ENCODE measurements at places on chromosomes 12 and 14. TPM values are rescaled to one million over a fixed set of nuclear protein-coding genes. Genes with fewer than 3 reads are reported as not detected.

The AVPR1A gene
- polyA plus RNA-seq, result not detected

The C12orf50 gene
- polyA plus RNA-seq, result not detected

The HOTAIR gene
- not detected for polyA plus RNA-seq

The C12orf56 gene
- not detected for polyA plus RNA-seq

The RGS6 gene
- not detected for polyA plus RNA-seq

The ETFBKMT gene
- 2.2 TPM for polyA plus RNA-seq

The KLHL33 gene
- not detected for polyA plus RNA-seq

The NT5DC3 gene
- 1.5 TPM for polyA plus RNA-seq

The GPD1 gene
- not detected for polyA plus RNA-seq

The IGFBP6 gene
- not detected for polyA plus RNA-seq

The GLIPR1 gene
- 168 TPM for polyA plus RNA-seq

DNA sequence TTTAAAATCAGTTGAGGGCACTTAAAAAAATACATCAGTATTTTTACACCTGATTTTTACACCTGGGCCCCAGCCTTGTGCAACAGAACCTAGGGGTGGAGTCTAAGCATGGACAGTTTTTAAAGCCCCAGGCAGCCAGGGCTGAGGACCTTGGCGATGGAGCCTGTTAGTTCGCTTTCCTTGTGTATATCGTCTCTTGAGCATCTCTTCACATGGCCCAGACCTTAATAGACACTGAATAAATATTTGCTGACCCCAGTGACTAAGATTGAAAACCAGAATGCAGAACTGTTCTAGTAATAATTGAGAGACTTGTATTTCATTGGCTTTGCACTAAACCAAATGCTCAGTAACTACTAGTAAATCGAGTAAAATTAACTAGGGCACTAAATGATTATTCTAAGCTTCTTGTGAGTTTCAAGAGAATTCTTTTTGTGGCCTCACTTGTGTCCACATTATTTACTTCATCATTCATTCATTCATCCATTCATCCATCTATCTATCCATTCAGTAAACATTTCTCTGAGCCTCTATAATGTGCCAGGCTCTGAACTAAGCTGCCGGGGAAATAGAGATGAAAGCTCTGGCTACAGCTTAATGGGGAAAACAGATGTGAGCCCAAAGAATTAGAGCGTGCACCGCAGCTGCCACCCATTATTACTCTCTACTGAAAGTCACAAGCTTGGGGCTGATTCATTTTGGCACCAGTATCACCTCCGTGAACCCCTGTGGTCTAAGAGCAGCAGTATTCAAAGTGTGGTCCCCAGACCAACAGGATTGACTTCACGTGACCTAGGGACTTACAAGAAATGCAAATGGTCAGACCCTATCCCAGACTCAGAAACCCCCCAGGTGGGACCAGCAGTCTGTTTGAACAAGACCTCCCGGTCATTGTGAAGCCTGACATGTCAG is 30.7 kb upstream of the BCL7A start:
- H3K4me1 ChIP-seq, result peaks cover 8% of the 10 kb centered on the region
- H3K36me3 ChIP-seq, result no peaks in the 10 kb centered on the region
- no peak overlapping the region for H3K4me3 ChIP-seq
- no peak for DNase-seq
- H3K27ac ChIP-seq, result no peak overlapping the region

GRCh38 chr12:10339053-10339840 is 31.6 kb downstream of the KLRD1 start:
- H3K27me3 ChIP-seq, result no peaks in the 10 kb centered on the region
- no peak overlapping the region for H3K4me3 ChIP-seq
- no peak for DNase-seq
- no peaks in the 10 kb centered on the region for H3K36me3 ChIP-seq
- H3K27ac ChIP-seq, result no peak overlapping the region

DNA sequence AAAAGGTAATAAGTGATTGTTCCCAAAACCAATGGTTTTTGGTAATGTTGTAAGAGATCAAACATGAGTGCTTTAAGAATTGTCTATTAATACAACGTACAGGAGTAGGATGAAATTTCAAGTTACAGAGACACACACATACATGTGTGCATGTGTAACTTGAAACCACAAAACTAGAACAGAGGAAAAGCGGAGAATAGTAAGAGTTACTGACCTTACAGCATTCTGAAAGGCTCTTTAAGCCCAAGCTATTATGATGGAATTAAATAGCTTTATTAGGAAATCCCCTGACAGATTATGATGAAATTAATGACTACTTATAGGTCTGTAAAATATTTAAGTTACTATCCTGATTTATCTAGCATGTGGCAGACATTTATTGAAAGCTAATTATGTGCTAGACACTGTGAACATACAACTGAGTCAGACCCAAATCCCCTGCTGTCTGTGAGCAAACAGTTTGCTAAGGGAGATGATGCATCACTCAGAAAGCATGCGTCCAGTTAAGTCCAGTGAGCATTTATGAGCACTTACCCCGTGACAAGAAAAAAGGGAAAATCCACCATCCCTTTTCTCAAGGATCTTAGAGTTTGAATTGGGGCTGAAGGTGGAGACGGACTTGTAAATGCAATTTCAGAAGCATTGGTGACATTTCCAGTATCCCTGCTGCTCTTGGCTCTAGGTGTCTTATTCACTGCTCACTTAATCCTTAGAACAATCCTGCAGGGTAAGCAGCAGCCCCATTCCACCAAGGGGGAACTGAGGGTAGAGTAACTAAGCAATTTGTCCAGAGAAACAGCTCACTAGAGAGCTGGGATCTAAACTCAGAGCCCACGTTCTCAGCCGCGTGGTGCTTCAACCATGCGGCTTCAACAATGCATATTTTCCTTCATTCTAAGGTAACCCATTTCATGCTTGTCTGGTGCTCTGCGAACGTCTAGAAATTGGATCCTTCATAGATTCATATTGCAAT is 117.4 kb downstream of the EML1 start:
- DNase-seq, result no peak
- no peak overlapping the region for H3K4me3 ChIP-seq
- no peak overlapping the region for H3K27ac ChIP-seq

- H3K4me3 ChIP-seq, result no peak overlapping the region
- DNase-seq, result no peak
- no peak overlapping the region for H3K27ac ChIP-seq
- H3K4me1 ChIP-seq, result no peaks in the 10 kb centered on the region
- peaks cover 7% of the 10 kb centered on the region for H3K36me3 ChIP-seq
Observed at GRCh38 chr14:77284066-77284465, 13.1 kb upstream of the NGB start.

- H3K4me1 ChIP-seq, result peaks cover 11% of the 10 kb centered on the region
- H3K36me3 ChIP-seq, result no peaks in the 10 kb centered on the region
- peak overlapping the region; percentile 50 for H3K4me3 ChIP-seq
- peaks cover 16% of the 10 kb centered on the region for H3K27me3 ChIP-seq
- H3K27ac ChIP-seq, result peak overlapping the region; percentile 53
- no peak for DNase-seq
Observed at GRCh38 chr14:101761881-101762529, 496 bp downstream of the PPP2R5C start.

- no peaks in the 10 kb centered on the region for H3K27me3 ChIP-seq
- peak; percentile 83 for DNase-seq
- no peaks in the 10 kb centered on the region for H3K36me3 ChIP-seq
- H3K27ac ChIP-seq, result peak overlapping the region; percentile 16
Observed at GRCh38 chr12:93127582-93128331, 198.7 kb upstream of the EEA1 start.

DNA sequence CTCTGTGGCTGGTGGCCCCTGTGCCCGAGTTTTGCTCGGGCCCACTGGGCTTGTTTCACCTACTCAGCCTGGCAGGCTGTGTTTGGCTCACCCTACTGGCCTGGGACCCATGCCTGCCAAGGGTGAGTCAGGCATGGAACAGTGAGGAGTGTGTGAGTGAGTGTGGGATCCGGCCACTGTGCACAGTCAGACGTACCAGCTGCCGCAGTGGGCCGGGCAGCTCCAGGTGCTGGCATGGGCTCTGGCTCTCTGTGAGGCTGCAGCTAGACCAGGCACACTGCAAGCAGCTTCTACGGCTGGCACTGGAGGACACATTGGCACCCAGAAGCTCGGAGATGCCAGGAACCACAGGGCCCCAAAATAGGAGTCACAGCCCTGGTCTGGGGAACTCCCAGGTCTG is 40.6 kb downstream of the HSD17B6 start:
- no peaks in the 10 kb centered on the region for H3K27me3 ChIP-seq
- no peaks in the 10 kb centered on the region for H3K4me1 ChIP-seq
- H3K27ac ChIP-seq, result no peak overlapping the region
- H3K4me3 ChIP-seq, result no peak overlapping the region

GRCh38 chr14:100900837-100901390 is 2.6 kb downstream of the RTL1 start:
- no peaks in the 10 kb centered on the region for H3K4me1 ChIP-seq
- no peaks in the 10 kb centered on the region for H3K36me3 ChIP-seq

- H3K4me3 ChIP-seq, result no peak overlapping the region
- no peak overlapping the region for H3K27ac ChIP-seq
- DNase-seq, result no peak
- H3K4me1 ChIP-seq, result no peaks in the 10 kb centered on the region
- no peaks in the 10 kb centered on the region for H3K27me3 ChIP-seq
Observed at GRCh38 chr14:99760817-99761216, 32.4 kb upstream of the EML1 start.

DNA sequence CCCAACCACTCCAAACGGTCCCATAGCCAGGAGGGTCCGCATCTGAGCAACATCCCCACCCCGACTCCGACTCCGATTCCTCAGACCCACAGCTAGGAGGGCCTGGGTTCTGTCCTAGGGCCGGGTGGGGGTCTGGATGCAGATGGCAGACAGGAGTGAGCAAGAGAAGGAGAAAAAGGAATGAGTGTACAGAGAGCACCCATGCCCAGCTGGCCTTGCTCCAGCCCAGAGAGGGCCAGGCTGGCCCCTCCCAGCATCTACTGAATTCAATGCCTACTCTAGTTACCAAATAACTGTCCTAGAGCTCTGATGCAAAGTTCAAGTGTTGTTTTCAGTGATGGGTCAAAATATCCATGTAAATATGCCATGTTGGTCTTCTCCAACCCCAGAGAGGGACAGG is 40.8 kb downstream of the VDR start:
- peaks cover 17% of the 10 kb centered on the region for H3K4me1 ChIP-seq
- no peak overlapping the region for H3K4me3 ChIP-seq
- peaks cover 62% of the 10 kb centered on the region for H3K36me3 ChIP-seq
- no peak for DNase-seq

DNA sequence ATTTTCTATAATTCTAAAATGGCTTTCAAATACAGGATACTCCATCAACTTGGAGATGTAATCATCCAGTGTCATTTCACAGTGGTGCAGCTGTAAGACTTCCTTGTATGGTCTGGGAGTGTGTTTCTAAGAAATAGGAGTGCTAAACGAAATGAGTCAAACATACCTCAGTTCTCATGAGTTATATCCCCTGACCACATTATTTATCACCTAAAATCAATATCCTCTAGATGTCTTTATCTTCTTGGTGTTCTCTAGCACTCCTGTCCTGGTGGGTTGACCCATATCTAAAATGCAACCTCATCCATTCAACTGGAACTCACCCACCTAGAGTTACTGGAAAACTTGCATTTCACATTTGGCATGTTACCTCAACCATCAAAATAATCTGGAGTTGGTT is 33.2 kb downstream of the TMEM30B start:
- no peaks in the 10 kb centered on the region for H3K36me3 ChIP-seq
- H3K27ac ChIP-seq, result no peak overlapping the region
- peaks cover under 1% of the 10 kb centered on the region for H3K4me1 ChIP-seq

DNA sequence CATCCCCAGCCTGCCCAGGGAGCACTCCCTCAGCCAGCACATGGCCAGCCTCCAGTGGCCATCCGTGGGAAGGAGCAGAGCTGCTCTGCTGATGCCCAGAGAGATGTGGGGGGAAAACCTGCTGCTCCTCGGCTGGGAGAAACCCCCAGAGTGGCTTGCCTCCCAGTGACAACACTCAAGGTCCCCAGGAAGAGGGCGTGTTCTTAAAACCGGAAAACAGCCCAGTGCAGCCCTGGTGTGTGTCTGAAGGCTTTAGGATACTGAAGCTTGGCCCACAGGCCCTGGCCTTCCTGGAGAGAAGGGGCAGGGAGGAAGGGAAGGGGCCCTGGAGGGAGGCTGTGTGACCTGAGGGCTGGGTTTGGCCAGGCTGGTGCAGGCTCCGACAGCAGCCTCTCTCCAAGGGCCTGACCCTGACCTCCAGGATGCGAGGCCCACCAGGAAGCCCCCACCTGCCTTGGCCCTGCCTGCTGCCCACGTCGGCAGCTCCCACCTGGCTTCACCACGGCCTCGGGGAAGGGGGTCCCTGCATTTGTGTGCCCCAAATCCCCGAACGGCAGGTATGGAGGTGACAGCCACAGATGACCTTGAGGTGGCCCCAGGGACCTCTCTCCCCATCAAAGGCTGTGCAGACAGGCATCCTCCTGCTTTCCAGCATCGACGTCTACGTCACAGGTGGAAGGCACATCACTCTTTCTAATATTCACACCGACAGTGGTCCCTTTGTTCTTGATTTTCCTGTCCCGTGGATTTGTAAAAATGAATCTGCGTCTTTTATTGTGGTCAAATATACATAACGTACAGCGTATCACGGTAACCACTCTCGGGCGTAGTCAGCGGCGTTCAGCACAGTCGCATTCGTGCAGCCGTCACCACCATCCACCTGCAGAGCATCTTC is 190.0 kb upstream of the C14orf180 start:
- no peak for DNase-seq
- no peak overlapping the region for H3K27ac ChIP-seq
- H3K4me3 ChIP-seq, result no peak overlapping the region

GRCh38 chr14:52801014-52801712 is 9.8 kb upstream of the GNPNAT1 start:
- peak; percentile 9 for DNase-seq
- no peak overlapping the region for H3K27ac ChIP-seq
- H3K4me3 ChIP-seq, result no peak overlapping the region
- H3K27me3 ChIP-seq, result no peaks in the 10 kb centered on the region

GRCh38 chr12:3632256-3632655 is 120.7 kb downstream of the CRACR2A start:
- no peak overlapping the region for H3K4me3 ChIP-seq
- H3K36me3 ChIP-seq, result peaks cover 45% of the 10 kb centered on the region
- no peaks in the 10 kb centered on the region for H3K4me1 ChIP-seq
- H3K27ac ChIP-seq, result no peak overlapping the region
- DNase-seq, result no peak

GRCh38 chr12:75489613-75490210 is 9.2 kb downstream of the GLIPR1 start:
- no peaks in the 10 kb centered on the region for H3K27me3 ChIP-seq
- H3K4me1 ChIP-seq, result peaks cover 55% of the 10 kb centered on the region
- H3K36me3 ChIP-seq, result peaks cover 98% of the 10 kb centered on the region
- H3K4me3 ChIP-seq, result no peak overlapping the region
- no peak overlapping the region for H3K27ac ChIP-seq

All from CD14-positive monocyte (primary cell).